ENCODE measurements at places on chromosomes 2 and 18.

- no peak for DNase-seq
Observed at GRCh38 chr2:171855401-171855800, 38.6 kb downstream of the SLC25A12 start.

- no peak for DNase-seq
Observed at GRCh38 chr18:70423988-70424387, 135.1 kb downstream of the SOCS6 start.

DNA sequence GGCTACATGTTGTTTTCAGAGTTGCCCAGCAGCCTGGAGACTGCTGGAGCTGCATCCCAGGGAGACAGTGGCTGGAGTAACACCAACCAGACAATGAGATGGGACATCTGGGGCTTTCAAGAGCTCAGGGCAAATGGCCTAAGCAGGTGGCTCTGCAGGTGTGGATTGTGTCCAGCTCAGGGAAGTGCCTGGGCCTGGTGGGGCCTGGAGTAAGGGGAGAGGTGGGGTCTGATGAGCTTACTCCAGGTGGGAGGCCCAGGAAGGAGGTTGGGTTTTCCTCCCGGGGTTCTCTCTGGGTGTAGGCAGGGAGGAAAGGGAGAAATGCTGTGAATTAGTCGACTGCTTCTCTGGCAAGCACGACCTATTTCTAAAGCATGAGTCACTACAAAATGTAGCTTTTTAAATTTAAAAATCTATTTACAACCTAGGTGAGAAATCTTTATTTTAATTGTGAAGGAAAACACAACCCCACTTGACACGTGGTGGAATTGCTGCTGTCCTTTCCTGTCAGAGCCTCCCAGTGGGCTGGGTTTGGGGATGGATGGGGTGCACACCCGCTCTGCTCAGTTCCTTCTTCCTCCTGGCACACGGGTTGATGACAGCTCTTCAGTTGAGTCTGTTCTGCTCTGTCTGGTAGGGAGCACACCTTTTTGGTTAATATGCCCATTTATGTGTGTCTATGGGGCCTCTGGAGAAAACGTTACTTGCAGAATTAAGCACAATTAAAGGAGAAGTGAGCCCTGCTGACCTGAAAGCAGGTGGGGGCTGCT, 81.6 kb downstream of the SH3RF3 start:
- DNase-seq = no peak

DNA sequence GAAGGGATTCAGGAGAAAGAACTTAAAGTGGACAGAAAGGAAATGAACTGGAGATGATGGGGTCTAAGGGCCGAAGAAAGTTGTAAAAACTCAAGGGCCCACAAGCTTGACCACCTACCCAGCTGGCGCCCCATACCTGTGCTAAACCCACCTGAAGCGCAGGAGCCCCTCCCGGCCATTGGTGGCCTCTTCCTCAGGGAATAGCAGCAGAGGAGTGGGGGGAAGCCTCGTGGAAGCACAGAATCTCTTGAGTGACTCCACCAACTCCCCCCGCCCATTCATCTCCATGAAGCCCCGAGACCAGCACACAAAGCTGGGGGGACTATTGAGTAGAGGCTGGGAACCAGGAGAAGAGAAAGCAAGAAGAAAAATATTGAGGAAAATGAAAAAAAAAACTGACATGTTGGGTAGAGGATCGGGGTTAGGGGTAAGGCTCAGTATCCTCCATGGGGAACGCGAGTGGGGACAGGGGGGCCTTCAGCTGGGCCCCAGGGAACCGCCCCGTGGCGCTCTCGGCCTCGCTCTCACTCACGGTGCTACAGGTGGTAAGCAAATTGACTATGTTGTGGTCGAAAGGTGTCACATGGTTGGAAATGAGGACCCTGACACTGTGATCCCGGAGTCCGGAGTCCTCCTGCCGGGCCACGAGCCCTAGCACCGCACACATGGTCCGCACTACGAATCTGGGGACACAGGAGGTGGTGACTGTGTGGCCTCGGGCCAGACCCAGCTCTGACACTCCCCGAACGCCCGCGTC, 728 bp downstream of the AUP1 start:
- DNase-seq = no peak

- no peak for DNase-seq
Observed at GRCh38 chr2:180033993-180034894, 27.1 kb upstream of the CWC22 start.

DNA sequence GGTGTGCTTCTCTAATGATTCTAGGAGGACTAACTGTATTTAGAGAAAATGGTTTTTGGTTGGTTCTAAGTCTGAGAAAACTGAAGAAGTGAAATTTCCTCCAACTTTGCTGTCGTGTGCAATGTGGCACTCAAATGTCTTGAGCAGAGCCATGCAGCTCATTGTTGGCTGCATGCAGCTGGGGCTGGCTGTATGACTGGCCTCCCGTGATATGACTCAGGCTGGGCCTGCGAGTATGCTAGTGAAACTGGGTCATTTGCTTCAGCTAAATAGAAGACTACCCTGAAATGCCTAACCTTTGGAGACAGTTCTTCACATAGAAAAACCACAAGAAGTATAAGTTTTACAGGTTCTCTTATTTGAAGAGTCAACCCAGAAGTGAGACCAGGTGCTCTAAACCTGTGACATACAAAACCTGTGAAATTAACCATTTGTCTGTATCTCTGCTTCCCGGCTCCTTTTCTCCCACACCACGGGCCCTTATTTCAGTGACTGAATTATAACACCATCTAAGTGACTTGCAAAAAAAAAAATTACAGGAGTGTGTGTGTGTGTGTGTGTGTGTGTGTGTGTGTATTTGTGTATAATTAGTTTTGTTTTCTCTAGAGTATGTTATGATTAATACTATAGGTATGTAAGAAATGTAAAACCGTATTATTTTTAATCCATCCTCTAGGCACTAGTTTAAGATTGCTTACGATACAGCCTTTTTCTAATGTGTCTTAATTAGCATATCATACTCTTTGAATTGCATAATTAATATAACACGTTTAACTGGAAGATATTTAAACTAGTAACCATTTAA, 15.9 kb downstream of the POLI start:
- peak; percentile 46 for DNase-seq

DNA sequence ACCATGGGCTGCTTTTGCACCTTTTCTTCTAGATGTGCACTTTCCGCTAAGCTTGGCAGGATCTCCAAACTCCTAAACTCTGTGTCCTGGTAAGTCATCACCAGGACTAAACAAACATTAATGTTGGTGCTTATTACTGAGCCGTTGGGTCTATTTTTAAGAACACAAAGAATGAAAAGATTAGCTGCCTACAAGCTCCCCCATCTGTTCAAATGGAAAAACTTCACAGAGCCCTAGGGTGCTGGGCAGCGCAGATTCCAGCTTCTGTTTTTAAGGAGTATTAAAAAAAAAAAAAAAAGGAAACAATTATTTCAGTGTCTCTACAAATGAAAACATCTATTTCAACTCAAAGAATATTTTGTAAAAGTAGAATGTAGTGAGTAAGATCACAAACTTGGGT, 97.8 kb upstream of the AQP4 start:
- DNase-seq = no peak

DNA sequence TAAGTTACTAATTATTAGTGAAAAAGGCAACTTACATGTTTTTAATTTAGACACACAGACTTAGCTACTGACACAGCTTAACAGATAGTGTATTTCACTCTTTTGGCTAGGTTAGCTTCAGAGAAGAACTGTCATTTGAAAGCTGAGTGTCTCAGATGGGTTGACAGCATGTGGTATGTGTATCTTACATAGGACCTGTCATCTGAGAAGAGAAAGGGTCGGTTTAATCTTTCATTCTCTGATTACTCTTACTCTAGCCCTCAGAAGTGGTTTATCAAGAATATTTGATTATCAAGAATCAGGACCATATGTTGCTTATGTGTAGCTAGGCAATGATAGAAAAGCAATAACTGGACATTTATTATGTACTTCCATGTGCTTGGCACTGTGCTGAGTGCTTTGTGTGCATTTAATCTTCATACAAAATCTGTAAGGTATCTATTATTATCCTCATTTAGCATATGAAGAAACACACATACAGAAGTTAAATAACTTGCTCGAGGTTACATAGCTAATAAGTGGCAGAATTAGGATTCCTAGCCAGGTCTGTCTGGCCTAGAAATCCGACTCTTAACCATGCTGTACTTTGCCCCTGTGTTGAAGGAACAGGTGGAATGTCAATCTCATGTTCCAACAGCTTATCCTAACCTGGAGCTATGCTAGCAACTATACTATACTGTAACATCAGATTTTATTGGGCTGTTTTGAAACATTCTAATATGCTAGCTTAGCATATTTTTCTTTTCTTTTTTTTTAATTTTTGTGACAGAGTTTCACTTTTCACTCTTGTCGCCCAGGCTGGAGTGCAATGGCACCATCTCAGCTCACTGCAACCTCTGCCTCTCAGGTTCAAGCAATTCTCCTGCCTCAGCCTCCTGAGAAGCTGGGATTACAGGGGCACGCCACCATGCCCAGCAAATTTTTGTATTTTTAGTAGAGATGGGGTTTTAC, 28.4 kb downstream of the CFLAR start:
- no peak for DNase-seq

- DNase-seq = no peak
Observed at GRCh38 chr18:34709104-34709503, 994 bp upstream of the DTNA start.

Measured in activated naive CD4-positive, alpha-beta T cell treated with anti-CD3 and anti-CD28 coated beads, Interleukin-2, amount 10 ng/mL, durations not matched to agents 7 days and 5 days (primary cell).